ENCODE measurements at places on chromosomes 7 and 10. TPM values are rescaled to one million over a fixed set of nuclear protein-coding genes. Genes with fewer than 3 reads are reported as not detected.

Gene VAX1
- total RNA-seq: not detected

Gene CYTH3
- 16.7 TPM for total RNA-seq

Gene GRID1
- 5.6 TPM for total RNA-seq

Gene HOXA7
- 15.0 TPM for total RNA-seq

Gene TUBB8
- total RNA-seq: 0.39 TPM

Gene H2BK1
- total RNA-seq: 0.69 TPM

Gene SFTPA2
- total RNA-seq: 6.9 TPM

GRCh38 chr10:100826983-100827818, 81.8 kb downstream of the PAX2 start:
- peak; percentile 56 for DNase-seq
- H3K4me3 ChIP-seq: peak overlapping the region; percentile 51
- peak overlapping the region; percentile 54 for H3K27ac ChIP-seq
- H3K27me3 ChIP-seq: peaks cover 14% of the 10 kb centered on the region
- peaks cover 12% of the 10 kb centered on the region for H3K4me1 ChIP-seq
- no peaks in the 10 kb centered on the region for H3K36me3 ChIP-seq

- peaks cover 25% of the 10 kb centered on the region for H3K4me1 ChIP-seq
- peak overlapping the region; percentile 52 for H3K4me3 ChIP-seq
- no peaks in the 10 kb centered on the region for H3K27me3 ChIP-seq
- H3K27ac ChIP-seq: peak overlapping the region; percentile 83
- no peak for DNase-seq
- no peaks in the 10 kb centered on the region for H3K36me3 ChIP-seq
Observed at GRCh38 chr7:517774-518629, 1.6 kb downstream of the PDGFA start.

DNA sequence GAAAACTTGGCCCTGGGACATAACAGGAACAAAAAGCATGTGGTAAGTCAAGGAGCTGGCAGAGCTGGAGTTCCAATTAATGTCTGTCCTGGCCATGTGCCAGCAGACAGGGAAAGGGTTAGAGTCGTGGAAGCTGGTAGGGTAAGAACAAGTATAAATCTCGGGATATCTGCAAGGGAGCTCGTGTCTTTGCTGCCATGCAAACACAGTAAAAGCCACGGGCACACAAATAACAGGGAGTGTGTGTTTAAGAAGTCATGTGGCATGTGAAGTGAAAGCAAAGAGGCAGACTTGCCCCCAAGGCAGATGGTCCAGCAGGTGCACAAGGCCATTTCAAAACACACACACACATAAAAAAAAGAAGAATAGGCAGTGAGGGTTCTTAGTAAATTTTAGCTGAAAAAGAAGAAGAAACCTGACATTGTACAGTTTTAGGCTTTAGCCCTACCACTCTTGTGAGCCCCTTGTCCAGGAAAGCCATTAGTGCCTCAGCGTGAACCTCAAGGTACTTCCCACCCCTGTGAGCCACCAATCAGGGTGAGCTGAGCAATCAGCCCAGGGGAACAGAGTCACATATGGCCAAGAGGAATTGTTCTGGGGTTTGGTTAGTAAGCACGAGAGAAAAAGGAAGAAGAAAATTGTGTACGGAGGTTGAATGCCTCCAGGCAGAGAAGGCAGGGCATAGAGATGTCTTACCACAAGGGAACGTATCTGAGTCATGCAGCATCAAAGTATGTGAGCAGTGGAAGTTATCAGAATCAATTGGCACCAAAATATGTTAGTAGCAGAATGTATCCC, 32.8 kb upstream of the ARHGAP12 start:
- H3K4me3 ChIP-seq: no peak overlapping the region
- no peaks in the 10 kb centered on the region for H3K27me3 ChIP-seq
- no peak for DNase-seq
- H3K27ac ChIP-seq: peak overlapping the region; percentile 46
- no peaks in the 10 kb centered on the region for H3K36me3 ChIP-seq

- no peak overlapping the region for H3K4me3 ChIP-seq
- no peaks in the 10 kb centered on the region for H3K4me1 ChIP-seq
- no peak overlapping the region for H3K27ac ChIP-seq
- H3K27me3 ChIP-seq: no peaks in the 10 kb centered on the region
Observed at GRCh38 chr7:4725850-4726450, 43.9 kb downstream of the FOXK1 start.

GRCh38 chr10:35058134-35058533, 32.0 kb downstream of the CUL2 start:
- H3K27me3 ChIP-seq: no peaks in the 10 kb centered on the region
- H3K36me3 ChIP-seq: peaks cover 3% of the 10 kb centered on the region
- H3K4me3 ChIP-seq: no peak overlapping the region
- peaks cover 5% of the 10 kb centered on the region for H3K4me1 ChIP-seq

DNA sequence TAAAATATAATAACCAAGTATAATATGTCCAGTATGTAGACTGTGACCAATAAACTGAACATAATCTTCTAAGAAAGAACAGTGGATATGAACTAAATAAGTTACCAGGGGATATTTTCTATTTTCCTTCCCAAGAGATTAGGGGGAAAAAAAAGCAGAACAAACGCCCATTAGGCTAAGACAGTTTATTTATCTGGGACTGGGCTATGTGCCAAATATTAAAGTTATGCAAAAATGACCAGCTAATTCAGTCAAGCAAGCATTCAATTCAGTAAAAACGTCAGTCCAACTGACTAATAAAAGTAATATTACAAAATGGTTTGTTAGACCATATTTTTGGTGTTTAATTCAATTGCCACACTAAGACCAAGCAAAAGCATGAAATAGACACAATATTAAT, 122.2 kb downstream of the TSPAN12 start:
- H3K27ac ChIP-seq: no peak overlapping the region
- H3K36me3 ChIP-seq: no peaks in the 10 kb centered on the region

DNA sequence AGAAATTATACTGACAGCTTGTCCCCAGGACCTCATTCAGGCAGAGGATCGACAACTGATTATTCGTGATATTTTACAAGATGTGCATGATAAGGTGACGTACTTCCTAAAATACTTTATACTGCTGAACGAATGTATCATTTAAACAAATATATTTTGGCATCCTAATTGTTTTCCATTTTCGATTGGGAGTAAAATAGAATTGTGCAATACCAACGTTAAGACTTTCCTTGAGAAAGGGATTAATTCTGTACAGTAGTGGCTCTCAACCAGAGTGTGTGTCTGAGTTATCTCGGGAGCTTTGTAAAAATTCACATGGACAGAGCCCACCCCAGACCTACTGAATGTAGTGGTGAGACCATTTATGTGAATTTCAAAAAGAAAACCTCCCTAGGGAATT, 43.8 kb upstream of the STMP1 start:
- H3K27ac ChIP-seq: no peak overlapping the region
- H3K36me3 ChIP-seq: peaks cover 49% of the 10 kb centered on the region
- peaks cover 5% of the 10 kb centered on the region for H3K4me1 ChIP-seq
- H3K4me3 ChIP-seq: no peak overlapping the region

- H3K27me3 ChIP-seq: no peaks in the 10 kb centered on the region
- no peak overlapping the region for H3K4me3 ChIP-seq
- H3K27ac ChIP-seq: no peak overlapping the region
- H3K4me1 ChIP-seq: no peaks in the 10 kb centered on the region
- DNase-seq: no peak
Observed at GRCh38 chr7:16711730-16712129, 41.8 kb upstream of the TSPAN13 start.

DNA sequence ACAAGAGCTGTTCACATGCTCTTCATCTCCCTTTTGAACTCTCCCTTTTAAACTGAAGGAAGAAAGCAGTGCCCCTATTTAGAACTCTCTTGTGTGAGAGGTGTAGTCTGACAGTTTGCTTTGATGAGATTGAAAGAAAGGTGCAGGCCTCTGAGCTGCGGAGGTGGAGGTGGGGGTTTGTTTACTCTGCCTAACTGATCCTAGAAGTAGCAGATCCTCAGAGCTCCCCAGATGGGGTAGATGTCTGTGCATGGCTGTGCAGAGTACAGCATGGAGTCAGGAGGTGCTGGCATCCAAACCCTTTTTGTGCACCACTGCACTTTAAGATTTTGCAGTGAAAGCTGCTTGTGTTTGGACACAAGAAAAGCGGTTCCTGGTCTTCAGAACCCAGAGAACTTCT, 58.3 kb downstream of the MINDY4 start:
- H3K27me3 ChIP-seq: no peaks in the 10 kb centered on the region
- DNase-seq: no peak
- no peaks in the 10 kb centered on the region for H3K4me1 ChIP-seq
- H3K27ac ChIP-seq: no peak overlapping the region
- no peaks in the 10 kb centered on the region for H3K36me3 ChIP-seq
- no peak overlapping the region for H3K4me3 ChIP-seq

DNA sequence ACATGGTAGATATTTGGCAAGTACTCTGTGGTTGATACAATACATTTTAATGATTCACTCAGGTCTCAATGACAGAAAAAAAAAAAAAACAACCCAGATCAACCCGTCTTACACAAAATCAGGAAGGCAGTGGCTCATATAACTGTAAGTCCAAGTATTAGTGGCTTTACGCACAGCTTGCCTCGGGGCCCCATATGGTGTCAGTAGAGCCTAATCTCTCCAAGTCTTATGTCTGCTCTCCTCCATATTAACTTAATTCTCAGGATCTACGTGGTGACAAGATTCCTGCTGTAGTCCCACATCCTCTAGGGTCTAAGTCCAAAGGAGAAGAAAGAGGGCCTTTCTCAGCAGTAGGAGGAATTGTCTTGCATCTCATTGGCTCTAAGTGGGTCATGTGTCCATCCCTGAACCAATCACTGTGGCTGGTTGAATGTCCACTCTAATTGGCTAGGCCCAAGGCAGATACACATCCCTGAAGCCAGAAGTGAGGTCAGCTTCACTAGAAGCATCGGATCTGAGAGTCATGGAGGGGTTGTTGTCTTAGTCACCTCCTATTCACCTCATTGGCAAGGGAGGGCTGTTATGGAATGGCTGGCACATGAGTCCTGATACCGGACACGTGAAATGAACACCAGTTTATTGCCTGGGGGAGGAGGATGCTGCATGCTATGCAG, 20.5 kb upstream of the PLPP4 start:
- no peaks in the 10 kb centered on the region for H3K4me1 ChIP-seq
- H3K27me3 ChIP-seq: peaks cover 15% of the 10 kb centered on the region
- no peak overlapping the region for H3K4me3 ChIP-seq
- H3K36me3 ChIP-seq: no peaks in the 10 kb centered on the region
- H3K27ac ChIP-seq: no peak overlapping the region
- DNase-seq: peak; percentile 8

DNA sequence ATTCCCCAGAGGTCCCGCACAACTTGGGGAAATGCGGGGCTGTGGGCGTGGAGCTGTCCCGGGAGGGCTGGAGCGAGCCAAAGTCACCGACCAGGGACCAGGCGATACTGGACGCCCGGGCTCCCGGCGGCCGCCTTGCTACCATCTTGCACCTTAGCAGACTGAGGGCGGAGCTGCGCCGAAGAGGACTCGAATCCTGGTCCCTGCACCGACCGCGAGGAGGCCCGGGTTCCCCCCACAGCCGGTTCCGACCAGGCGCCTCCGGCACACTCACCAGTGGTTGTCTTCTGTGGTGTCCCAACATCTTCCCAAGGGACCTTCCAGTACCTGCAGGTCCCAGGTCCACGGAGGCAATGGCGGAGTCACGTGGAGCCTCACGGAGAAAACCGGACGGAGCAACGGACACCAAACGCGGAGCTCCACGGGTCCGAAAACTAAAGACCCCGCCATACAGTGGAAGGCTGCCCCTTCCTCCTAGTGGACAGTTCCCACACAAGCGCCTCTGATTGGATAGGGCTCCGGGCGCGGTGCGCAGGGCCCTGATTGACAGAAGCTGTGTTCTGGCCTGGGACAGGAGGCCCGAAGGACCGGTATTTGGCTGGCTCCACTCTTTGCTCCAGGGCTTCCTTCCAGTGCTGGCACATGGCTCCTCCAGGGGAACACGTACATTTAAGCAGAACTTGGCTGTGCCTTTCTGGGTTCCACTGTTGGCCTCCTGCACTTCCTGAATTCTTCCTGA, 124.6 kb upstream of the ZNF479 start:
- H3K27ac ChIP-seq: no peak overlapping the region
- H3K4me1 ChIP-seq: no peaks in the 10 kb centered on the region
- no peak for DNase-seq

- no peak overlapping the region for H3K4me3 ChIP-seq
- H3K4me1 ChIP-seq: no peaks in the 10 kb centered on the region
- H3K27ac ChIP-seq: no peak overlapping the region
- H3K27me3 ChIP-seq: 0 out of 2 replicates have a peak, but pooled peaks cover 3% of the 10 kb centered on the region
- no peak for DNase-seq
Observed at GRCh38 chr7:144398291-144398690, 5.2 kb downstream of the NOBOX start.

DNA sequence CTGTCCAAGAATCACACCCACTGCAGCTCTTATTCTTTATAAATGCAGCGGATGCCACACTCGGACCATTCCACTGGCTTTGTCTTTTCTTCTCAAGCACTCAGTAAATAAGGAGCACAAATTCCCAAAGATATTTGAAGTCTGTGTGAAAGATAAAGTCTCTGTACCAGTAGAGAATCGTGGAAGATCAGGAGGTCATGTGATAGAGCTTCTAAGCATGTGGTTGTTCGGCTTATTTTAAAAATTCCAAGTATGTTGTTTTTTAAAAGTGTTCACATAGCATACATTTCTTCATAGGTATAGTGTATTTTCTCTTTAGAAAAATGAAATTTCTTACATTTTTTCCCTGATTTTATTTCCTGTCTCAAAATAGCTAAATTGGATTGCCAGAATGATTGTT, 75.8 kb downstream of the NOC3L start:
- no peak overlapping the region for H3K4me3 ChIP-seq
- no peak overlapping the region for H3K27ac ChIP-seq
- H3K4me1 ChIP-seq: no peaks in the 10 kb centered on the region
- H3K27me3 ChIP-seq: no peaks in the 10 kb centered on the region
- no peak for DNase-seq

- H3K27ac ChIP-seq: peak overlapping the region; percentile 38
- no peak for DNase-seq
- H3K36me3 ChIP-seq: peaks cover 7% of the 10 kb centered on the region
- peaks cover 17% of the 10 kb centered on the region for H3K4me1 ChIP-seq
- no peaks in the 10 kb centered on the region for H3K27me3 ChIP-seq
Observed at GRCh38 chr10:100912013-100912604, 654 bp upstream of the SLF2 start.

DNA sequence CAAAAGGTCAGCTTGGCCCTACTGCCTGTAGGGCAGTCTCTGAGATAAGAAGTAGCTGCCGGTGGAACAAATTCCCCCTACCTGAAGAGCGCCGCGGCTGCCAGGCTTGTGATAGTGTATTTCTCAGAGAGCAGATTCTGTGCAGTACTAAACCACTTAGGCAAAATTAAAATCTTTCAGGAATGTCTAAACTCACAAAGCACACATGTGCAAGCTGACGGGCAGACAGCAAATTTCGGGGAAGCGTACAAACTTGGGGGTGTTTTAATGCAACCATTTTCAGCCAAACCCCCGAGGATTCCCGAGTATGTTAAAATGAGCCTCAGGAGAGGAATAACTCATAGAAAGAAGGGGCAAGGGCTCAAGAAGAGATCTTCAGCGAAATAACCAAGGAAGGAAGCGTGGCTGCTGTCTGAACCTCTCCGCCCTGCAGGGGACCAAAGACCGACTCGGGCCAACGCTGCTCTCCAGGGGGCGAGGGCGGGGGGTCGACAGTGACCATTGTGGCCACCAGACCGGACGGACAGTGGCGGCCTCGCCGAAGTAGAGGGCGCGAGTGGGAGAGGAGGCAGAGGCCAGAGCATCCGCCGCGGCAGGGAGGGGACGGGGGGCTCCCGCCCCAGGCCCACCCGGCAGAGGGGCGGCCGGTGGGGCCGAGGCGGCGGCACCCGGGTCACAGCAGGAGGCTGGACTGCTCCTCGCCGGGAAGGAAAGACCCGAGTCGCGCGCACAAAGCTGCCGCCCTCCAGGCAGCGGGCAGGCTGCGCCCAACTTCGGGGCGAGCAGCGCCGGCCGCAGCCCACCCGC, 819 bp downstream of the HYCC1 start:
- no peaks in the 10 kb centered on the region for H3K27me3 ChIP-seq
- peak overlapping the region; percentile 76 for H3K4me3 ChIP-seq
- H3K36me3 ChIP-seq: no peaks in the 10 kb centered on the region
- H3K27ac ChIP-seq: peak overlapping the region; percentile 44

- no peak overlapping the region for H3K4me3 ChIP-seq
- no peaks in the 10 kb centered on the region for H3K36me3 ChIP-seq
- H3K27me3 ChIP-seq: no peaks in the 10 kb centered on the region
Observed at GRCh38 chr10:75238182-75239095, 2.7 kb upstream of the COMTD1 start.

Data from HCT116 (cell line).